Brain (organoid and tissue), 16 donors: ENCODE measurements at places on chromosomes 1 and 21. TPM values are rescaled to one million over a fixed set of nuclear protein-coding genes. Genes with fewer than 3 reads are reported as not detected.

Gene LMOD1
- polyA plus RNA-seq, result 4.2 TPM

Gene MRPL39
- polyA plus RNA-seq, result 29.3 TPM

Gene CD2
- 0.27 TPM for polyA plus RNA-seq

Gene OR2M5
- polyA plus RNA-seq, result not detected

Gene MEX3A
- polyA plus RNA-seq, result 91.7 TPM

Gene HSPB7
- polyA plus RNA-seq, result 1.5 TPM

Gene ALX3
- 19.3 TPM for polyA plus RNA-seq

Gene AVPR1B
- polyA plus RNA-seq, result 0.70 TPM
